ENCODE measurements at places on chromosomes 1 and 21.

GRCh38 chr1:167799747-167800146 is 78.0 kb downstream of the MPZL1 start:
- DNase-seq: no peak

GRCh38 chr1:88985032-88985431 is 7.4 kb downstream of the KYAT3 start:
- DNase-seq: peak; percentile 76

GRCh38 chr1:154794608-154795007 is 75.5 kb downstream of the KCNN3 start:
- DNase-seq: no peak

DNA sequence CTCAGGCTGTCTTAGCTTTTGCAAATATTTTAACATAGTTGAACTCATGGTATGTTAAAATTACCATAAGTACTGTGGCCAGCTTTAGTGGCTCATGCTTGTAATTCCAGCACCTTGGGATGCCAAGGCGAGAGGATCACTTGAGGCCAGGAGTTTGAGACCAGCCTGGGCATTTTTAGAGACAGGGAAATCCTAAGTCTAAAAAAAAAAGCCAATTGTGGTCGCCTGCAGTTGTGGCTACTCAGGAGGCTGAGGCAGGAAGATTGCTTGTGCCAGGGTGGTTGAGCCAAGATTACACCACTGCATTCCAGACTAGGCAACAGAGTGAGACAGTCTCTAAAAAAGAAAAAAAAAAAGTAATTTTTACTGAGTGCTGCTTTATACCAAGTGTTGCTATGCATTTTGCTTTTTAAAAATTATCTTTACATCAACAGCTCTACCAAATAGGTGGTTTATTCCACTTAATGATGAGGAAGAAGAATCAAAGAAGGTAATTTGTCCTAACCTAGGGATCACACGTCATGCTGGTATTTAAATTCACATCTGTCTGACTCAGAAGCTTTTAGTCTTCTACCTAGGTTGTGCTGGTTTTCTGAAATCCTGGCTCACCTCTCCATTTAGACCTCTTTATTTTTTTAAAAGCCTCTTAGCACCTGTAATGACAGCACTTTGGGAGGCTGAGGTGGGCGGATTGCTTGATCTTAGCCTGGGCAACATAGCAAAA is 16.8 kb downstream of the PPP1R12B start:
- DNase-seq: no peak

GRCh38 chr1:6783936-6784559 is 1.2 kb upstream of the CAMTA1 start:
- no peak for DNase-seq

DNA sequence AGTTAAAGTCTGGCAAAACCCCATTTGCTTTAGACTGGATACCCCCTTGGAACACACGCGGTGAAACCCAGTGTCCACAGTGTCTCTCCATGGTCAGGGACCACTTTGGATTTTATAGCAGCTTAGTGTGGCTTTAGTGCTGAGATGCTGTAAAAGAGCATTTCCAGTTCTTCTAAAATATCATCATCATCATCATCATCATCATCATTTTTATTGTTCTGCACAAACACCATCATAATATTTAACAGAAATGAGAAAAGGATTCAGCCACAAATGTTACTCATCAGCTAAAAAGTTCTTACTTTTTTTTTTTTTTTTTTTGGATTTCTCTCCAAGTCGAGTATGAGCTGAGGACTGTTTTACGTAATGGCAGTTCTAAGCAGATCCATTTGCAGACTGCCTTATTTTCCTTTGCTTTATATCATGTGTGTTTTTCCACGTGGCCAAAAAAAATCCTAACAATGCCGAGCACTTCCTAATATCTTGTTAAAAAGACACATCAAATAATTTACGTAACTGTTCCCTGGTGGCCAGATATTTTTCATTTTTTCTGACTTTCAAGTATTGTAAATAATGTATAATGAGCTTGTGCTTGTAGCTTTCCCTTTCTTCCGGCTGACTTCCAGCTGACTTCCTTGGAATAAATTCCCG is 62.8 kb downstream of the EVA1C start:
- no peak for DNase-seq

DNA sequence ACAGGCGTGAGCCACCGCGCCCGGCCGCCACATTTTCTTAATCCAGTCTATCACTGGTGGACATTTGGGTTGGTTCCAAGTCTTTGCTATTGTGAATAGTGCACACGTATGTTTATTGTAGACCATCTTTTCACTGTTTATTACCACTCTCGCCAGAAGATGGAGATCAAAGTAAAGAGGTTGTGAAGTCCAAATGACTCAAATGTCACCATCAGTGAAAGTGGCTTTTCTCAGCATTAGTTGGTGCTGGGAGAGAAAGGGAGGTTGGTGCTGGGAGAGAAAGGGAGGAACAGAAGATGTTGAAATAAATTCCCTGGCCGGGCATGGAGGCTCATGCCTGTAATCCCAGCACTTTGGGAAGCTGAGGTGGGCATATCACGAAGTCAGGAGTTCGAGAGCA is 10.4 kb upstream of the UHMK1 start:
- DNase-seq: no peak

DNA sequence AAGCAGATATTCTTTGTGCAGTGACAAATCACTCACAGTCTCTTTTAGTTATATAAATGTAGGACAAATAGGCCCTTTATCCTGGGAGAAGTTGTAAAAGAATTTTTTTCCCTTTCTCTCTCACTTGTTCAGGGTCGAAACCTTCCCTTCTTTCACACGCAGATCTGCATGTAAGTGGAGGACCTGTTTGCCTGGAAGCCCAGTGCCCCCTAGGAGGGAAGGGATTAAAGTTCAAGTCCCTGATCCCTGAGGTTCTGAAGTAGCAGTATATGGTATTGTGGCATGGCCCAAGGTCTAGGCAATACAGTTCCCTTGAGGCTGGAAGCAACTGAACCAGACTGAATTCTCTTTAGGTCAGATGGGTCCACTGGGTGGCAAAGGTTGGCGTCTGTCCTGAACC is 48.6 kb upstream of the PTGFRN start:
- DNase-seq: no peak

- no peak for DNase-seq
Measured at GRCh38 chr1:5818755-5819154, 173.5 kb downstream of the NPHP4 start.

GRCh38 chr1:203480525-203481084 is 5.0 kb downstream of the PRELP start:
- peak; percentile 89 for DNase-seq

DNA sequence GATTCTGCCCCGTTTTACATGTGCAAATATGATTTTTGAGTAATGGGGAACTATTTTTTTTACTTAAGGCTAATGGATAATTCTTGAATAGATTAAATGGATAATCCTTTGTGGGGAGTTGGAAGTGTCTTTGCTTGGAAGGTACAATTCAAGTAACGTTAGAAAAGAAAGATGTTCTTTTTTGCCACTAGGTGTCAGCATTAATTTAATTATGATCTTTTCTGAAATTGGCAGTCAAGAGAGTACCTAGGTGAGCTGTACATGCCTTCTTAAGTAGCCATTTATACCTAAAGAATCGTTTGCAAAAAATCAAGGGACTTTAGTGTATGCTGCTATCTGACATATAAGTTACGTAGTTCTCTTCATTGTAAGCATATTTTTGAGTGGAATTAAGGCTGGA is 2.2 kb downstream of the FBXO28 start:
- DNase-seq: peak; percentile 28

- peak; percentile 47 for DNase-seq
Measured at GRCh38 chr1:167627865-167628641, 2.0 kb upstream of the RCSD1 start.

GRCh38 chr1:35577071-35577998 is 4.2 kb downstream of the TFAP2E start:
- no peak for DNase-seq

GRCh38 chr21:20250337-20250736 is 747.9 kb upstream of the NCAM2 start:
- no peak for DNase-seq

- no peak for DNase-seq
Measured at GRCh38 chr1:96515430-96515829, 206.2 kb upstream of the PTBP2 start.

- DNase-seq: no peak
Measured at GRCh38 chr1:145999321-146000024, 3.1 kb upstream of the TXNIP start.

DNA sequence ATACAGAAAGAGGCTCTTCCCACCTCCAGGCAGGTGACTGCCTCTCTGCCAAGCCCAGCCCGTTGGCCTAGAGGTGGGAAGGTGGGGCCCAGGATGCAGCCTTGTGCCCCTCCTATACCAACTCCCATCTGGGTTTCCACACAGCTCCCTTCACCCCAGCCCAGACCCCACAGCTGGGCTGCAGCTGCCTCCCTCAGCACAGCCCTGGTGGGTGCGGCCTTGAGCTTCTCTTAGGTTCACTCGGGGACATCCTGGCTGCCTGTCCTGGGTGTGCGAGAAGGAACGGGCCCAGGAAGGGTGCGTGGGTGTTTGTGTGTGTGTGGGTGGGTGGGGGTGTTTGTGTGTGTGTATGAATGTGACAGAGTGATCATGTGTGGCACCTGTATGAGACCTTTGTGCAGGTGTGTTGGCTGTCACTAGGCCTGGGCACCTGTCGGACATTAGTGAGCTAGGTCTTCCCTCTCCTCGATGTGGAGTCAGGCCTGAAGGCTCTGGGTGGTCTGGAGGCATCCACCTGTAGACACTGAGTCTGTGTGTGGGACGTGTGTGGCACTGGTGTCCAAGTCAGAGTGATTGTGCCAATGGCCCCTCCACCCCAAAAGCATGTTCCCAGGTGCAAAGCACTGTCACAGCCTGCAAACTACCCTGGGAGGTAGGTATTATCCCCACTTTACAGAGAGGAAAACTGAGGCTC is 30.7 kb downstream of the FOXO6 start:
- DNase-seq: no peak

- DNase-seq: no peak
Measured at GRCh38 chr1:152002960-152003359, 9.3 kb upstream of the S100A10 start.

GRCh38 chr1:158019171-158019868 is 25.9 kb downstream of the KIRREL1 start:
- DNase-seq: peak; percentile 86

DNA sequence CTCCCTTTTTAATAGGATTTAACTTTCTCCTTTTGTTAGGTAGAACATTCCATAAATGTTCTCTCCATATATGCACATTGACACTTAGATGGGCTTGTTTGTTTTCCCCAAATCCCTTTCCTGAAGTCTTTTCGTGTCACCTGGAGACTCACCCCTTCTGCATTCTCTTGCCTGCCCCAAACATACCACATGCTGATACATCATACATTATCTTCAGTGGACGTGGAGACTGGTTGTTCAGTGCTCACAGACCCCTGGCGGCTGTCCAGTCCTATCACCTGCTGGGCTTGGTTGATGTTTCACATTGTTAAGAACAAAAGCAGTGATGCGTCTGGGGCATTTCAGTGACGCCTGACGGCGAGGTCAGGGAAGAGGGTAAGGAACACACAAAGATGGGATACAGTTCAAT is 22.2 kb downstream of the FMOD start:
- DNase-seq: peak; percentile 24

DNA sequence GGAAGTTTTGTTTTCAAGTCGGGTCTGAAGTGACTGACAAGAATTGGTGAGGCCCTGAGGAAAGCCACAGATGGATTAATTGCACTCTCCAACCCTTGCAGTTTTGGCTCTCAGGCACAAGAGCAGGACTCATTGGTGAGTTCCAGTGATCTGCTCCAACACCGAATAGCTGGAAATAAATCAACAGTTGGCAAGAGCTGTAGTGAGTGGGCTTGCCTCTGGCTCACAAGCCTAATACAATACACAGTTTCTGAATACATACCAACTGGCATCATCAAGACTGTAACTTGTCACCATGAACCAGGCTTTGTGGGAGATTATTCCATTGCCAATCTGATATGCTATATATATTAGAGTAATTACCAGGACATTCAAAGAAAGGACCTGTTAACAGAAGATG is 131.6 kb downstream of the GRIK1 start:
- DNase-seq: no peak

DNA sequence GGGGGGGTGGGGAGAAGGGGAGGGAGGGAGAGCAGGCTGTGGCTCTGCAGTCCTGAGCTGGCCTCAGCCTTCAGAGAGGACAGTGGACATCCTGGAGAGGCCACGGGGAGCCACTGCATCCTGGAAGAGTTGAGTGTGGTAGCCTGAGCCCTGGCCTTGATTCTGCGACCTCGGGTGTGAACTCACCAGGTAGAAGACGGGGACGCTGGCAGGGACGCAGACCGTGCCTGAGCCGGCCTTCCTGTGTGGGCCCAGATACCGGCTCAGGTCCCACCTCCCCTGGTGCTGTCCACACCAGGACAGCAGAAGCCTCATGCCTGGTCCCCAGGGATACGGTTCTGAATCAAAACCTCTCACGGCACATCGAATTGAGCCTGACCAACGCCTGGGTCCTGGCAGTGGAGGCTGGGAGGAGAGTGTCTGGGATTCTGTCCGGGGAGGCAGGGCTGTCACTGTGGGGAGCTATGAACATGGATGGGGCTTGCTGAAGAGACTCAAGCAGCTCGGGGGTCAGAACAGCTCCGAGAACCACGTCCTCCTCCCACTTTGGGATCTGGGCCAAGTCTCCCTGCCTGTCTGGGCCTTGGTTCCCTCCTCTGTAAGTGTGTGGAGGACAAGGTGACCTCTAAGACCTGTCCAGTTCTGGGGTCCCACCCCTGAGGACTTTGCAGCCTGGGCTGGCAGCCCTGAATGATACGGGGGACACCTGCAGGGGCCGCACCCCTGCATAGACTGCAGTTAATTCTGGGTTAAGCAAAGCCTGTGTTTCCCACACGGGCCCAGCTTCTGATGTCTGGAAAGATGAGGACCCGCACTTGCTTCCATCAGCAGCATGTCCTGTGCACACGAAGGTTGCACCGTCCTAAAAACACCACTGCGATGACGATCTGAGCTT is 30.4 kb downstream of the RRP1 start:
- no peak for DNase-seq

DNA sequence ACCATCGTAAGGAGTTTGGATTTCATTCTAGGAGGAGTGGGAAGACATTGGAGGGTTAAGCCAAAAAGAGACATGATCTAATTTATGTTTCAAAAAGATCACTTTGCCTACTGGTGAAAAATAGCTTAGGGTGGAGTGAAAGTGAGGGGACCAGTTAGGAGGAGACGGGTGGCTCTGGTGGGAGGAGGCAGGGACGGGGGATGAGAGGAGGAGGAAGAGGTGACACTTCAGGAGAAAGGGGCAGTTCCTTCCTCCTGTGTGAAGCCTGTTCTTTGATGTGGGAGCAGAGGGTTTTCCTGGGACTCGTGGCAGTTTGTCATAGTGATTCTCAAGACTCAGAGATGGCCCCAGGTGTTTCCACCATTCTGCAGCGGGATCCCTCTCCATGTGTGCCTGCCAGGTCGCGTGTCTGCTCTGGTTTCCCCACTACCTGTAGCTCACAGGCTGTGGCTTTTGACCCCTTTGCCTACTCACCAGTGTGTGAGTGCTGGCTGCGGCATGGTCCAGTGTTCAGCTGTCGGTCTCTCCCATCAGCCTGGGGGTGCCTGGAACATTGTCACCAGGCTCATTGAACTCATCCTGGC is 102.4 kb downstream of the CNIH3 start:
- no peak for DNase-seq

- no peak for DNase-seq
Measured at GRCh38 chr1:116379674-116380498, 6.8 kb downstream of the ATP1A1 start.

GRCh38 chr1:198560161-198560560 is 19.7 kb upstream of the ATP6V1G3 start:
- DNase-seq: no peak

- DNase-seq: no peak
Measured at GRCh38 chr1:61961009-61961408, 218.7 kb downstream of the PATJ start.

Data from urothelium cell line (cell line).